ENCODE measurements at places on chromosomes 16 and 17. TPM values are rescaled to one million over a fixed set of nuclear protein-coding genes. Genes with fewer than 3 reads are reported as not detected.

DNA sequence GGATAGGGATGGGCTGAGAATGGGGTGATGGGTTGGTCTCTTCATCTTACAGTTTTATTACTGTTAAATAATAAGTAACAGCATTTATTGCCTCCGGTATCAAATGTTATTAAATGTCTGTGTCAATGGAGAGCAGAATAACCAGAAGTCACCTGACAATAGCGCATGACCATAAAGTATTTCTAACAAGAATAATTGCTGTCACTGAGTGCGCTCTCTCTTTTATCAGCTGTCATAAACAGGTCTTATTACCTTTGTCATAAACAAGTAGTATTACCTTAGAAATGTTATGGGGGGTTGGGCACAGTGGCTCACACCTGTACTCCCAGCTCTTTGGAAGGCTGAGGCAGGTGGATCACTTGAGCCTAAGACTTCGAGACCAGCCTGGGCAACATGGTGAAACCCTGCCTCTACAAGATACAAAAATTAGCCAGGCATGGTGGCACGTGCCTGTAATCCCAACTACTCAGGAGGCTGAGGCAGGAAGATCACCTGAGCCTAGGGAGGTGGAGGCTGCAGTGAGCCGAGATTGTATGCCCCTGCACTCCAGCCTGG lies 120.6 kb downstream of the MAP2K6 start:
- no peak overlapping the region for H3K27ac ChIP-seq
- DNase-seq, result no peak
- no peaks in the 10 kb centered on the region for H3K4me1 ChIP-seq

- no peak overlapping the region for H3K4me3 ChIP-seq
- no peak overlapping the region for H3K27ac ChIP-seq
- no peaks in the 10 kb centered on the region for H3K36me3 ChIP-seq
- no peak for DNase-seq
- no peaks in the 10 kb centered on the region for H3K4me1 ChIP-seq
Measured at GRCh38 chr17:5913032-5913531, 157.1 kb upstream of the WSCD1 start.

- H3K4me3 ChIP-seq, result no peak overlapping the region
- no peaks in the 10 kb centered on the region for H3K27me3 ChIP-seq
- no peak for DNase-seq
- no peak overlapping the region for H3K27ac ChIP-seq
- H3K36me3 ChIP-seq, result no peaks in the 10 kb centered on the region
- H3K4me1 ChIP-seq, result no peaks in the 10 kb centered on the region
Measured at GRCh38 chr17:58520843-58521430, 6.5 kb upstream of the MTMR4 start.

DNA sequence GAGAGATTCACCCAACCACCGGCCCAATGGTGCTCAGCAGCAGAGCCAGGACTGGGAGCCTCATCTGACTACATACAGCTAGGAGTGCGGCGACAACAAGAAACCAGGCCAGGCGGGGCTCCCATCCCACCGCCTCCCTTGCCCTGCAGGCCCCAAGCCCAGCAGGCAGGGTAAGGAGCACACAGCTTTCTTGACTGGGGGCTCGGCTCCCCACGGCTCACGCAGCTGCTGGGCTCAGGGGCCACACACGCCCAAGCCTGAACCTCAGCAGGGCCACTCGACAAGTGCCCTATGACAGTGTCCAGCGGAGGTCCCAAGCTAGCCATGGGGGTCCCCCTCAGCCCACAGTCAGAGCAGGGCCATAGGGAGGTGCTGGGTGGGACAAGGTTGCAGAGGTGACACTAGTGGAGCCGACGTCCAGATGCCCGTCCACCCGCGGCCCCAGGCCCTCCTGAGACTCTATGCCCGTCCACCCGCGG lies 13.7 kb downstream of the PIEZO1 start:
- H3K4me1 ChIP-seq, result no peaks in the 10 kb centered on the region
- no peaks in the 10 kb centered on the region for H3K27me3 ChIP-seq
- H3K4me3 ChIP-seq, result no peak overlapping the region
- H3K36me3 ChIP-seq, result no peaks in the 10 kb centered on the region
- no peak for DNase-seq

DNA sequence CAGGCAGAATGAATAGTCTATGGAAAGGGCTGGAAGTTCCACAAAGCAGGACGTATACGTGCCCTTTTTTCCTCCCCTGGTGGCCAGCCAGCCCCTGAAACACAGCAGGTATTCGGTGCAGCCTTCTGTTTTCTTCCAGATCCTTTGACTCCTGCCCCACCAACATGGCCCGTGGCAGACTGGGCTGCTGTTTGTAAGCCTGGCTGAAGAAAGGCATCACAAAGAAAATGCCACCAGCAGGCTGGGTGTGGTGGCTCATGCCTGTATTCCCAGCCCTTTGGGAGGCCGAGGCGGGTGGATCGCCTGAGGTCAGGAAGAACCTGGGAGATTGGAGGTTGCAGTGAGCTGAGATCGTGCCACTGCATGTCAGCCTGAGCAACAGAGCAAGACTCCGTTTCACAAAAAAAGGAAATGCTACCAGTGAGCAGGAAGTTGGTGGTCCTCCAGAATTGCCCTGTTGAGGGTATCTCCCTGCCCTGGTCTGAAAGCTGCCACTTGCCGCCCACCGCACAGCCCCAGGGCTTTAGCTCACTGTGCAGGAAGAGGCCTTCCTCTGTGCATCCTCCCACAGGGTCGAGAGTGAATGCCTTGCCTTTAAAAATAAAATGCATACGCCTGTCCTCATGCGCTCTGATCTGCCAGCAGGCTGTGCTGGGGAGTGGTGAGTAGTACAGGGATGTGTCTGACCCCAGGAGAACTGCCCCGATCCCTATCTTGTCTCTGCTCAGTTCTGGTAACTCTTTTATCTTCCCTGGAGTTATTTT lies 587.7 kb downstream of the MAF start:
- H3K27me3 ChIP-seq, result no peaks in the 10 kb centered on the region
- H3K36me3 ChIP-seq, result no peaks in the 10 kb centered on the region
- no peak overlapping the region for H3K27ac ChIP-seq
- DNase-seq, result no peak
- H3K4me1 ChIP-seq, result no peaks in the 10 kb centered on the region

- no peak overlapping the region for H3K27ac ChIP-seq
- no peak overlapping the region for H3K4me3 ChIP-seq
- H3K36me3 ChIP-seq, result no peaks in the 10 kb centered on the region
- no peaks in the 10 kb centered on the region for H3K27me3 ChIP-seq
Measured at GRCh38 chr16:843771-844170, 43.2 kb upstream of the GNG13 start.

DNA sequence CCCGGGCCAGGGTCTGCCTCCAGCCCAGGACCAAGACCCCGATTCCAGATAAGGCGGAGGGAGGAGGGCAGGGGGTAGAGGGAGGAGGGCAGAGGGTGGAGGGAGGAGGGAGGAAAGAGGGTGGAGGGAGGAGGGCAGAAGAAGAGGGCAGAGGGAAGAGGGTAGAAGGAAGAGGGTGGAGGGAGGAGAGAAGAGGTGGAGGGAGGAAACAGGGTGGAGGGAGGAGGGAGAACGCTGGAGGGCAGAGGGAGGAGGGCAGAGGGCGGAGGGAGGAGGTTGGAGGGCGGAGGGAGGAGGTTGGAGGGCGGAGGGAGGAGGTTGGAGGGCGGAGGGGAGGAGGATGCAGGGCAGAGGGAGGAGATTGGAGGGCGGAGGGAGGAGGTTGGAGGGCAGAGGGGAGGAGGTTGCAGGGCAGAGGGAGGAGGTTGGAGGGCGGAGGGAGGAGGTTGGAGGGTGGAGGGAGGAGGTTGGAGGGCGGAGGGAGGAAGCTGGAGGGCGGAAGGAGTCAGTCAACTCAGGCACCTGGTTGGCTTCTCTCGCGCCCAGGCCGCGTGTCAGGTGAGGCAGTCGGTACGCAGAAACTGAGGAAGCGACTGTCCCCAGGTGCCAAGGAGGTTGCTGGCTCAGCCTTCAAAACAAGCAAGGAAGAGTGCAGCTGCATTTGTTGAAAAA lies 65.2 kb downstream of the KLHDC4 start:
- DNase-seq, result no peak
- H3K4me1 ChIP-seq, result no peaks in the 10 kb centered on the region
- H3K36me3 ChIP-seq, result no peaks in the 10 kb centered on the region
- H3K27me3 ChIP-seq, result no peaks in the 10 kb centered on the region
- H3K27ac ChIP-seq, result no peak overlapping the region

SOX8 gene
- polyA plus RNA-seq, result 3.5 TPM

SEZ6L2 gene
- polyA plus RNA-seq, result 38.8 TPM

VASN gene
- polyA plus RNA-seq, result 14.8 TPM

EFNB3 gene
- 0.84 TPM for polyA plus RNA-seq

GALK1 gene
- 25.5 TPM for polyA plus RNA-seq

LRRC75A gene
- 2.3 TPM for polyA plus RNA-seq

SLC52A1 gene
- polyA plus RNA-seq, result not detected

ABCC12 gene
- polyA plus RNA-seq, result not detected

NPIPA2 gene
- polyA plus RNA-seq, result 4.4 TPM

Data from pancreas (tissue), 10 donors.